ENCODE measurements at places on chromosomes 6 and 20. TPM values are rescaled to one million over a fixed set of nuclear protein-coding genes. Genes with fewer than 3 reads are reported as not detected.

Gene DNMT3B
- total RNA-seq: 2.2 TPM

Gene IL20RA
- not detected for total RNA-seq

Gene SOX18
- not detected for total RNA-seq

Gene STMND1
- not detected for total RNA-seq

Gene FRK
- total RNA-seq: not detected

Gene NRSN2
- 3.9 TPM for total RNA-seq

All from activated naive CD4-positive, alpha-beta T cell treated with anti-CD3 and anti-CD28 coated beads for 36 hours (primary cell).